ENCODE measurements at places on chromosomes 2 and 18.

GRCh38 chr18:34890486-34891085, 150.6 kb upstream of the MAPRE2 start:
- no peak overlapping the region for H3K4me3 ChIP-seq
- H3K4me1 ChIP-seq = no peaks in the 10 kb centered on the region
- H3K36me3 ChIP-seq = no peaks in the 10 kb centered on the region
- no peak overlapping the region for H3K27ac ChIP-seq
- no peak for DNase-seq

DNA sequence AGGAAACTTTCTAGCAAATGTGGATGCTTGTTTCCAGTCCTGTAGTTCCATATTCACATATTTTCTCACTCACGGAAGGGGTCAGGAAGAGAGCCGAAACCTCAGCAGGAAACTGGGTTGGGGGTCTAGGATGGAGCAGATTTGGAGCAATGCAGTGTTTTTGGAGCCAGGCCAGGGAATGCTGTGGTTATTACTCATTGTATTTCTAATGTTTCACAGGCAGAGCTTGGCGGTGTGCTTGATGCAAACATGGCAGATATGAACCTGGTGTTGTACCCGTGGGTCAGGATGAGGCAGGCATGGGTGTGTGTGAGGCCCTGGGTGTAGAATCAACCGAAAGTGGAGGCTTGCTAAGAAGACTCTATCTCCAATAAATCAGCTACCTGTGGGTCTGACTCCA, 34.6 kb upstream of the ACKR3 start:
- H3K4me3 ChIP-seq = no peak overlapping the region
- H3K27me3 ChIP-seq = no peaks in the 10 kb centered on the region
- H3K4me1 ChIP-seq = peaks cover 12% of the 10 kb centered on the region
- no peaks in the 10 kb centered on the region for H3K36me3 ChIP-seq

DNA sequence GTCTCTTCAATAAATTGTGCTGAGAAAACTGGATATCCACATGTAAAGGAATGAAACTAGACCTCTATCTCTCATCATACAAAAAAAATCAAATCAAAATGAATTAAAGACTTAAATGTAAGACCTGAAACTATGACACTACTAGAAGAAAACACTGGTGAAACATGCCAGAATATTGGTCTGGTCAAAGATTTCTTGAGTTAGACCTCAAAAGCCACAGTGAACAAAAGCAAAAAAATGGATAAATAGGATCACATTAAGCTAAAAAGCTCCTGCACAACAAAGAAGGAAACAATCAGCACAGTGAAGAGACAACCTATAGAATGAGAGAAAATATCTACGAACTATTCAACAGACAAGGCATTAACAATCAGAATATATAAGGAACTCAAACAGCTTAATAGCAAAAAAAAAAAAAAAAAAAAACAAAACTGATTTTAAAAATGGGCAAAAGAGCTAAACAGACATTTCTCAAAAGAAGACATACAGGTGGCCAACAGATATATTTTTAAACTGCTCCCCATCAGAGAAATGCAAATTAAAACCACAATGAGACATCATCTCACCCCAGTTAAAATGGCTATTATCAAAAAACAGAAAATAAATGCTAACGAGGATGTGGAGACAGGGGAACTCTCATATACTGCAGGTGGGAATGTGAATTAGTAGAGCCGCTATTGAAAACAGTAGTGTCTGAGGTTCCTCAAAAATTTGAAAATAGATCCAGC, 66.3 kb downstream of the NCKAP1 start:
- no peak overlapping the region for H3K4me3 ChIP-seq
- H3K27ac ChIP-seq = no peak overlapping the region
- H3K36me3 ChIP-seq = peaks cover 15% of the 10 kb centered on the region
- DNase-seq = no peak
- H3K27me3 ChIP-seq = no peaks in the 10 kb centered on the region
- H3K4me1 ChIP-seq = no peaks in the 10 kb centered on the region

- DNase-seq = no peak
- no peaks in the 10 kb centered on the region for H3K4me1 ChIP-seq
- H3K36me3 ChIP-seq = peaks cover 1% of the 10 kb centered on the region
- no peaks in the 10 kb centered on the region for H3K27me3 ChIP-seq
- no peak overlapping the region for H3K27ac ChIP-seq
These were observed 15.0 kb downstream of the NFU1 start for GRCh38 chr2:69422198-69422597.

GRCh38 chr2:96108541-96109360, 7.6 kb downstream of the ADRA2B start:
- no peaks in the 10 kb centered on the region for H3K36me3 ChIP-seq
- H3K27ac ChIP-seq = no peak overlapping the region
- H3K4me3 ChIP-seq = no peak overlapping the region
- no peaks in the 10 kb centered on the region for H3K4me1 ChIP-seq

DNA sequence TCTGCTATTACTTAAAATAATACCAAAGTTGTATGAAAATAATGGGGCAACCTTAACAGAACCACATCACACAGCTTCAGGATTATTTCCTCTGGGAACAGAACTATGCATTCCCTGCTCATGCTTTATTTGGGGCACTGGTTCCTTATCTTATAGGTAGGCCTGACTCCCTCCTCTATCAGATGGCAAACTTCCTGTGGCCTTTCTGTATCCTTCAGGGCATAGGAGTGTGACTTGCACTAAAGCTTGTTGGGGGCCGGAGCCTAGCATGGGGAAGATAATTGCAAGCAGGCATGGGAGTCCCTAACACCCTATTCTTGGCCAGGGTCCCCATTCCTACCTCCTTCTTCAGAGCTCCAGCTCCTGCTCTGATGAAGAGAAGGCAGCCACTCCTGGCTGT, 167.2 kb upstream of the SERTAD2 start:
- DNase-seq = no peak
- H3K4me1 ChIP-seq = peaks cover 5% of the 10 kb centered on the region
- no peaks in the 10 kb centered on the region for H3K36me3 ChIP-seq
- H3K27ac ChIP-seq = no peak overlapping the region
- no peak overlapping the region for H3K4me3 ChIP-seq

DNA sequence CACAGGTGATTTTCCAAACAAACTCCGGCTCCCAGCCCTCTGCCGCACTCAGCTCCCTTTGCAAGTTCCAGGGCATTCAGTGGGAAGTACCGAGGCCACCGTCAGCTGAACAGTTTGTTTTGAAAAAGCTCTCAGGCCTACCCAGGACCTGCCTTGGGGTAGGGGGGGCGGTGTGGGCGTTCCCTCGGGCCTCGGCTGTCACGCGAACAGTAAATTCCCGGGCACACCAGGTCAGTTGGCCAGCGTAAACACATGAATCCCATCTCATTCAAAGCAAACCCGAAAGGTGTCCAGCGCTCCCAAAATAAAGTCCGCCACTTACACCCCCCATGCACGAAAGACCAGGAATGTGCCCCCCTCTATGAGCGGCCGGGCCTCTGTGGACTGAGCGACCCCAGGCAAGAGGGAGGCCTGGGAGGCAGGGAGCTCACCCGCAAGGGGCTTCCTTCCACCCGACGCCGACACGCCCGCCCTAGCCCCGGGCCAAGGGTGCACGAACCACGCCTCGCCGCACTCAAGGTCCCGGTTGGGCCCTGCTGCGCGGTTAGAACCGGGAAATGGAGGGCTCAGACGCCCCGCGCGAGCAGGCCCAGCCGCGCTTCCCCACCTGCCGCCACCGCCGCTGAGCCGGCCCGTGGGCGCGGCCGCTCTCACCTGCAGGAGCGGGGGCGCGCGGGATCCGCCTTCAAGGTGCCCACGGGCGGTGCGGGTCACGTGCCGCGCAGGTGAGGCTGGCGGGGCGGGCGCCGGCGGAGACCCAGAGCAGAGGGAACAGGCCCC, at the start of gene WDSUB1:
TSS of gene WDSUB1 (minus strand) at position 775 of the 780 bp plus-strand sequence. CDS start 3,634 bp downstream, outside the sequence.
- peak within 1 kb of the TSS; percentile 86 for H3K27ac ChIP-seq
- H3K4me3 ChIP-seq = peak within 1 kb of the TSS; percentile 72
- DNase-seq = no peak

DNA sequence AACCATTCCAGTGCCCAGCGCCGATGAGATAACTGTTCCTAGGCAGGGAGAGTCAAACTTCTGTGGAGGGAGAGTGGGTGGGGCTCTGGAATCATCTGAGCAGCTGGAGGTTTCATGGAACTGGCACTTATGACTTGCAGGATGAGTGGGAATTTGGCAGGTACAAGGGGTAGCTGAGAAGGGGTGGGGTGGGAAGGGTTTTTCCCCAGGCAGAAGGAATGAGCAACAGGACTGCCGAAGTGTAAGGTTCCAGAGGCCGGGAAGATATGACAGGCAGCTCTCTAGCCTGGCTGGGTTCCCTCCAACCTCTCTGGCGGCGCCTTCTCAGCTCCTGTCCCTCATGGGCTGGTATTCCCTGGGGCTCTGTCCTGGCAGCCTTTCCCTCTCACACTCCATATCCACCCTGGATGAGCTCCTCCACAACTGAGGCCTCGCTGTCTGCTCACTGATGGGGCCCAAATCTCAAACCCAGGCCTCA, 2.5 kb upstream of the TET3 start:
- H3K27me3 ChIP-seq = no peaks in the 10 kb centered on the region
- H3K4me3 ChIP-seq = peak overlapping the region; percentile 48

- H3K4me3 ChIP-seq = no peak overlapping the region
- no peaks in the 10 kb centered on the region for H3K27me3 ChIP-seq
- H3K4me1 ChIP-seq = no peaks in the 10 kb centered on the region
- no peak overlapping the region for H3K27ac ChIP-seq
These were observed 142.1 kb downstream of the SLC4A10 start for GRCh38 chr2:161766334-161766733.

- no peaks in the 10 kb centered on the region for H3K27me3 ChIP-seq
- H3K4me1 ChIP-seq = peaks cover 17% of the 10 kb centered on the region
- no peak overlapping the region for H3K27ac ChIP-seq
- no peak for DNase-seq
These were observed 62.8 kb upstream of the LAPTM4A start for GRCh38 chr2:20113986-20114938.

DNA sequence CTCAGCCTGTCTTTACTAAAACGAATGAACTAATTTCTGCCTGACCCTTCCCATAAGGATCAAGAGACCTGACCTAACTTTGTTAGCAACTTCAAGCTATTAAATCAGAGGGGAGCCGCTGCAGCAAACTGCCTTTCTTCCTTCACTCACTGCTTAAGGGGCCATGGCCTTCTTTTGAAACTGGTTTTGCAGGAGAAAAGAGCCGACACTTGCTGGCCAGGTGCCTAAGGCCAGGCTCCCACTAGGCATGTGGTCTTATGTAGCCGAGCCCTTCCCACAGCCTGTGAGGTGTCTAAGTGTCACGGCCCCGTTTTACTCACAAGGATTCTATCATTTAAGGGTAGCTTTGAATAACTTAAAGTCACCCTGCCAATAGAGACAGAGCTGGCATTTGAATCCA, 130.8 kb downstream of the ZNF236 start:
- H3K4me3 ChIP-seq = no peak overlapping the region
- H3K27me3 ChIP-seq = no peaks in the 10 kb centered on the region
- H3K4me1 ChIP-seq = no peaks in the 10 kb centered on the region
- DNase-seq = no peak
- H3K27ac ChIP-seq = no peak overlapping the region

DNA sequence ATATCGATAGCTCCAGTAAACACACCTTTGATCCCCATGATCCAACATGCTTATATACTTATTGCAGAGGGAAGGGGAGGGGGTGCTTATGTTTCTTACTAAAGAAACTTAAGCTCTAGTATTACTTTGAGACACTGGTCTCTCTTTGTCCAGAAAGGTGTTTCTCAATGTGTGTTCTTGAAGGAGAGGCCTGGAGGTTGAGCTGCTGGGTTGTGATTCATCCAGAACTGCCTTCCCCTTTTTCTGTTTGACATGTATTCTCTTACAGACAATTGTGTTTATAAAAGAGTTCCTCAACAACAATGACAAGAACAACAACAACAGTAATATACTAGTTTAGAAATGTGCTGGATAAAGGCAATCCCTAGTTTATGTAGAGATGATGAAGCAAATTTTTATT, 516.0 kb upstream of the FAM98A start:
- no peaks in the 10 kb centered on the region for H3K27me3 ChIP-seq
- H3K36me3 ChIP-seq = no peaks in the 10 kb centered on the region
- no peak for DNase-seq
- H3K27ac ChIP-seq = no peak overlapping the region
- H3K4me1 ChIP-seq = no peaks in the 10 kb centered on the region

DNA sequence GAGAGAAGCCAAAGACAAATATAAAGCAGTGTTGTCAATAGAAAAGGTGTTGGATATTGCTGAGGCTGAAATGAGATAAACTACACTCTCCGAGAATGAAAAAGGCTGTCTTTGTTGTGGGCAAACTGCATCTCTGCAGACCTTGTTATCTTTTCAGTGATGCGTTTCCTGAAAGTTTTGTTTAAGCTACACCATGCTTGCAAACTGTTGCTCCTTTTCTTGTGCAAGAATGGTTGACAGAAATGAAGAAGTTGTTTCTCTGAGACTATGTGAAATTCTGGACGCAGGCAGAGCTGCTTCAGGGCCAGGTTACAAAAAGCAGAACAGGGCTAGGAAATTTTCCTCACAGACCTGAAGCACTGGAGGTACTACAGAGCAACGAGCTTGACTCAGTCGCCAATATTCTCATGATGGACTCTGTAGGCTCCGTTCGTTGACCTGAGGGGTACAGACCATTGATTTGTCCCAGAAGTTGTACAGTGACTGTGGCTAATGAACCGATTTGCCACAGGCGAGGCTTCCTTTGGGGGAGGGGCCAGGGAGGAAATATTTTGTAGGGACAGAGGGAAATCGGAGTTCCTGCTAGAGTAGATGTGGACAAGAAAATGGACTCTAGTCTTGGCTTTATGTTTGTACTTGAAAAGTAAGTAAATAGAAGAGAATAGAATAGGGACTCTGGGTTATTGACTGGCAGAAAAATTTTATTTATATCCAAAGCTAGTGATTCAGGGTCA, 3.5 kb upstream of the ATL2 start:
- no peak for DNase-seq
- no peaks in the 10 kb centered on the region for H3K36me3 ChIP-seq
- H3K4me1 ChIP-seq = peaks cover 13% of the 10 kb centered on the region
- H3K27me3 ChIP-seq = no peaks in the 10 kb centered on the region

DNA sequence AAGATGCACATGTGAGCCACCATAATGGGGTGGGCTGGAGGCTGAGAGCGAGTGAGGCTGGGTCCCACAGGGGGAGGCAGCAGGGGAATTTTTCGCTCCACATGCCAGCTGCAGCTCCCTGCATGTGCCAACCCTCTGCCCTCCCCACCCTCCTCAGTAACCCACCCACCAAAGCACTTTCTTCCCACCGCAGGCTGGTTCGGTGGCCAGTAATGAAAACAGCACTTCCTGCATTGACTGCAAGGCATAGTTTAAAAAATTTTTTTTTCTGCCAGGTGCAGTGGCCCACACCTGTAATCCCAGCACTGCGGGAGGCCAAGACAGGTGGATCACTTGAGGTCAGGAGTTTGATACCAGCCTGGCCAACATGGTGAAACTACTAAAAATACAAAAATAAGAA, 147.5 kb upstream of the TTC39C start:
- no peak overlapping the region for H3K27ac ChIP-seq
- H3K4me1 ChIP-seq = peaks cover 27% of the 10 kb centered on the region
- H3K27me3 ChIP-seq = no peaks in the 10 kb centered on the region
- no peak overlapping the region for H3K4me3 ChIP-seq
- DNase-seq = no peak

Measured in keratinocyte (primary cell).